GM23338 (cell line): ENCODE measurements at places on chromosomes 7 and 10. TPM values are rescaled to one million over a fixed set of nuclear protein-coding genes. Genes with fewer than 3 reads are reported as not detected.
A peak's percentile ranks its signal among the peaks of the same experiment; 100 is the strongest.

SPOCK2 gene
- total RNA-seq = 2.6 and 3.6 TPM in 2 replicates

GRCh38 chr10:21891439-21891838 is 112.1 kb downstream of the DNAJC1 start:
- H3K27me3 ChIP-seq = no peaks in the 10 kb centered on the region
- no peak for DNase-seq
- no peak overlapping the region for H3K4me3 ChIP-seq
- no peaks in the 10 kb centered on the region for H3K4me1 ChIP-seq
- no peaks in the 10 kb centered on the region for H3K36me3 ChIP-seq

GRCh38 chr7:112020800-112021199 is 185.4 kb downstream of the DOCK4 start:
- H3K4me1 ChIP-seq = peaks cover 10% of the 10 kb centered on the region
- no peak overlapping the region for H3K27ac ChIP-seq
- no peaks in the 10 kb centered on the region for H3K27me3 ChIP-seq

- H3K4me3 ChIP-seq = no peak overlapping the region
- H3K4me1 ChIP-seq = peaks cover 10% of the 10 kb centered on the region
- no peak overlapping the region for H3K27ac ChIP-seq
- no peaks in the 10 kb centered on the region for H3K36me3 ChIP-seq
- no peaks in the 10 kb centered on the region for H3K27me3 ChIP-seq
Observed at GRCh38 chr7:15838265-15838664, 151.8 kb upstream of the MEOX2 start.

DNA sequence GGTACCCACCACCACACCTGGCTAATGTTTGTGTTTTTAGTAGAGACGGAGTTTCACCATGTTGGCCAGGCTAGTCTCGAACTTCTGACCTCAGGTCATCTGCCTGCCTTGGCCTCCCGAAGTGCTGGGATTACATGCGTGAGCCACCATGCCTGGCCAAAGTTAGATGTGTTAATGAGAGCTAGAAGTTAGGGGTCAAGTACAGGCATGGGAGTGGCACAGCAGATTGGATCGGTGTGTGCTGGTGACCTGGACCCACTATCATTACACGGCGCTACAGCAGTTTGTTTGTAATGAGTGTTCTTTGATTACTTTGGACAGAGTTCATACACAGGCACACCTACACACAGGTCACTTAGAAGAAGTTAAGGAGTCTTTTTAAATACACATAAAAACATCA is 36.7 kb downstream of the DNAJB6 start:
- peaks cover 45% of the 10 kb centered on the region for H3K36me3 ChIP-seq
- peak overlapping the region; percentile 79 for H3K27ac ChIP-seq
- H3K27me3 ChIP-seq = no peaks in the 10 kb centered on the region
- no peak overlapping the region for H3K4me3 ChIP-seq
- peaks cover 38% of the 10 kb centered on the region for H3K4me1 ChIP-seq

- H3K27ac ChIP-seq = no peak overlapping the region
- H3K4me3 ChIP-seq = no peak overlapping the region
- no peak for DNase-seq
Observed at GRCh38 chr10:101797403-101798059, 14.3 kb upstream of the NPM3 start.

DNA sequence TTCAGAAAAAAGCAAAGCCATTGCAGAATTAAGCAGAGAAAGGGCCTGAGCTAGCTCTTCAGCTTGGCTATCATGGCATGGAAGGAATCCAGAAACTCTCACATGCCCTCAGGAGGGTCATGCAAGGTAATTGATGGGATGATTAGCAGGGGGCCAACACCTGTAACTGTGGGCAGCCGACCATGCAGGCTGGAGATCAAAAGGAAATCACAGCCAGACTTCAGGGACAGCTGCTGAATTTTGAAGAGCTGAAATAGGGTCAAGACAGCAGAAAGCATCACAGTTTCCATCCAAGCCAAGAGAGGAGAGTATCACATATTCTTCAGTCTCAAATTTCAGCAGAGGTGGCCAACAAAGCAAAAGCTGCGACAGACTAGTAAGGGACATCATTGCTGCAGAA is 239.6 kb upstream of the STEAP1 start:
- no peak overlapping the region for H3K27ac ChIP-seq
- H3K4me1 ChIP-seq = no peaks in the 10 kb centered on the region
- DNase-seq = peak; percentile 2
- no peaks in the 10 kb centered on the region for H3K36me3 ChIP-seq
- no peaks in the 10 kb centered on the region for H3K27me3 ChIP-seq
- H3K4me3 ChIP-seq = no peak overlapping the region

TBX20 gene
- 0.12 and 0.69 TPM in 2 replicates for total RNA-seq

DNA sequence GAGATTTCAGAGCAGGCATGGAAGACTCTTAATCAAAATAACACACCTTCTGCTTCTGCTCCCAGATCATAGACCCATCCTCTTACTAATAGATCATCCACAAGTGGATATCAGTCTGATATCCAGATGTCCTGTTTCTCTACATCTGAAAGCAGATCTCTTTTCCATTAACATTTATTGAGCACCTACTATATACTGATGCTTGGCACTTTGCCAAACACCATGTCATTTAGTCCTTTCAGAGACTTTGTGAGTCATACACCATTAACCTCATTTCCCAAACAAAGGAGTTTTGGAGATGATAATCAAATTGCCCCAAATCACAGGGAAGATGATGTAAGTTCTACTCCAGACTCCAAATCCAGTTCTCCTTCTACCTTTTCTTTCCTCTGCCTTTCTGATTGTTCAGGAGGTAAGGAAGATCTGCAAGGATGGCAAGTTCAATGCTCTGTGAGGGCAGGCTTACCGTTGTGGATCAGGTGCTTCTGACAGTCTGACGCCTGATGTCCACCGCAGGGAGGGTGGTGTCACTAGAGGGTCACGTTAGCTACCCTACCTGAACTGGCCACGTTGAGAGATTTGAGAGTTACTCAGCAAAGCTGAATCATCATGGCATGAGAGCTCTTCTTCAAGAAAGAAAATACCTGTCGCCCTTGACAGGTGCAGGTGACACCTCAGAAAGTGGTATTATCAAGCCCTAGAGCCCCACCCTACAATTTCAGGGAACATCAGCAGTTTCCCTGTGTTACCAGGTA is 269.6 kb upstream of the ZMIZ1 start:
- no peak for DNase-seq
- H3K36me3 ChIP-seq = no peaks in the 10 kb centered on the region
- H3K4me3 ChIP-seq = no peak overlapping the region
- H3K27me3 ChIP-seq = no peaks in the 10 kb centered on the region

GRCh38 chr7:22387583-22387982 is 30.6 kb upstream of the RAPGEF5 start:
- H3K4me1 ChIP-seq = peaks cover 8% of the 10 kb centered on the region; the same call in 1 of the 2 replicates
- no peaks in the 10 kb centered on the region for H3K27me3 ChIP-seq
- no peak for DNase-seq
- H3K4me3 ChIP-seq = no peak overlapping the region

GRCh38 chr10:126634911-126635310 is 35.6 kb downstream of the C10orf90 start:
- no peak for DNase-seq
- no peak overlapping the region for H3K27ac ChIP-seq
- H3K4me1 ChIP-seq = no peaks in the 10 kb centered on the region
- no peak overlapping the region for H3K4me3 ChIP-seq
- no peaks in the 10 kb centered on the region for H3K27me3 ChIP-seq

DNA sequence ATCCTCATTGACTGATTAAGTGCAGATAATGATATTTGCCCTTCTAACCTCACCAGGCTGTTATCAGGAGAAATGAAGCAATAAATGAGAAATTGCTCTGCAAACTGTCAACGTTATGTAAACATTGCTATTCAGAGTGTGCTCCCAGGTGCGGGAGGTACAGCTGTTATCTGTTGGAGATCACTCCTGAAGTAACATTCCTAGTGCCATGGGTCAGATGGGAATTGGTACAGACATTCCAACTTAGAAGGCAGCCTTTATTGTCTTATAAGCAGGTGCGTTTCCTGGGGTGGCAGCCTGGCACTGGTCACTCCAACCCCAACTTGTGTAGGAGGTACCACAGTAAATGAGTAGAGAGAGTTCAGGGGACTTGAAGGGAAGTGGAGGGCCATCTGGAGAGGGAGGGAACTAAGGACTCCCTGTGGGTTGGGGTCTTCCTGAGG is 36.8 kb downstream of the HK1 start:
- H3K27me3 ChIP-seq = no peaks in the 10 kb centered on the region
- no peak overlapping the region for H3K4me3 ChIP-seq
- no peak overlapping the region for H3K27ac ChIP-seq
- no peak for DNase-seq
- no peaks in the 10 kb centered on the region for H3K36me3 ChIP-seq

DNA sequence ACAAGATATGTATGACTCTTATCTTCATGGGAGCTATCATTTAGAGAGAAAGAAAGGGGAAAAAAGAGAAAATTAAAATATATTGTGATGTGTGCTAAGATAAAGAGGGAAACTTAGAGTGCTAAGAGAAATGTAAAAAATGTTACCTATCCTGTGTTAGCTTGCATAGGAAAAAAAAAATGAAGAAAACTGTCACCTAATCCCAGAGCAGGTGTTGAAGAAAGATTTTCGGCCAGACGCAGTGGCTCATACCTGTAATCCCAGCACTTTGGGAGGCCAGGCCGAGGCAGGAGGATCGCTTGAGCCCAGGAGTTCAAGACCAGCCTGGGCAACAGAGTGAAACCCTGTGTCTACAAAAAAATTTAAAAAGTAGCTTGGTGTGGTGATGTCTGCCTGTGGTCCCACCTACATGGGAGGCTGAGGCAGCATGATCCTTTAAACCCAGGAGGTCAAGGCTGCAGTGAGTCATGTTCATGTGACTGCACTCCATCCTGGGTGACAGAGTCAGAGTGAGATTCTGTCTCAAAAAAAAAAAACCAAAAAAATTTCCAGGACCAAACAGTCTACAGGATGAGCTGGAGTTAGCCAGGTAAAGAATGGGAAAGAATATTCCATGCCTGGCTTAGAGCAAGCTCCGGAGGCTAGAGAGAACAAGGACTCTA is 2.4 kb upstream of the MKLN1 start:
- H3K4me1 ChIP-seq = peaks cover 35% of the 10 kb centered on the region
- DNase-seq = no peak
- H3K36me3 ChIP-seq = no peaks in the 10 kb centered on the region
- H3K4me3 ChIP-seq = no peak overlapping the region

GRCh38 chr7:29843093-29843492 is 36.8 kb downstream of the WIPF3 start:
- DNase-seq = no peak
- no peak overlapping the region for H3K4me3 ChIP-seq
- H3K4me1 ChIP-seq = no peaks in the 10 kb centered on the region
- no peaks in the 10 kb centered on the region for H3K36me3 ChIP-seq
- no peaks in the 10 kb centered on the region for H3K27me3 ChIP-seq

GIMAP5 gene
- total RNA-seq = not detected in 2 replicates

- H3K27me3 ChIP-seq = no peaks in the 10 kb centered on the region
- no peaks in the 10 kb centered on the region for H3K36me3 ChIP-seq
- H3K27ac ChIP-seq = no peak overlapping the region
Observed at GRCh38 chr7:146728611-146729010, 612.0 kb downstream of the CNTNAP2 start.

GRCh38 chr10:123421461-123421860 is 244.7 kb upstream of the GPR26 start:
- no peaks in the 10 kb centered on the region for H3K27me3 ChIP-seq
- 0 out of 2 replicates have a peak, but pooled peaks cover 4% of the 10 kb centered on the region for H3K4me1 ChIP-seq
- no peak overlapping the region for H3K27ac ChIP-seq
- H3K4me3 ChIP-seq = no peak overlapping the region
- H3K36me3 ChIP-seq = no peaks in the 10 kb centered on the region

DNA sequence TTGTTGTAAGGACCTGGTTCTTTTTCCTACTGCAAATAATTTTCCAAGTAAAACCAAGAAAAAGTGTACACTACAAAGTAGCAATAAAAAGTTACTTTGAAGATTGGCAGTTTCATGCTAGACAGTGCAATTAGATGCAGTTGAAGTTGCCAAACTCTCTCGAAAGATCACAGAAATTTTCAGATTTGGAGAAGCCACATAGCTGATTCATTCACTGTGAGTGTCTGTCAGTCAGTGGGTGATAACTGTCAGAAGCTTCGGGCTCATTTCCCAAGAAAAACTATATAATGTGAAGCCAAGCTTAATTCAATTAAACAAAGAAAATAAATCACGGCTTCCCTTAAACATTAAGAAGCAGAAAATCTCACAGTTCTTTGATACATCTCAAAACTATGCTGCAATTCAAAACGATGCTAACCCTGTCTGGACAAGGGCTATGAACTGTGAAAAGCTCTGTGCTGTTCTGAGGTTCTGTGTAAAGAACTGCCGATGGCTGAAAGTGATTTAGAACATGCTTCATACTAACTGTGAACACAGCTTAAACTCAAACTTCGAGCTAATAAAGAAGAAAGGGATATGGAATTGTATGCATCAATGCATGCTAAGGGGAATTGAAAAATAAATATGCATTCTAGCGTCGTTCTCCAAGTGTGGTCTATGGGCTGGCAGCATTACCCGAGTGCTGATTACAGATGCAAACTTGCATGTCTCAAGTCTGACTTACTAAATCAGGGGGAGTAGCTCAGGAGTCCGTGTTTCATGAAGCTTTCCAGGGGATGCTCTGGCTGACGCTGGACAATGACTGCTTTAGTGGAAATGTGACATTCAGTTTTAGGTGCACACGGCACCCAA is 557.4 kb downstream of the CALN1 start:
- H3K4me3 ChIP-seq = no peak overlapping the region
- 0 out of 2 replicates have a peak, but pooled peaks cover 4% of the 10 kb centered on the region for H3K4me1 ChIP-seq
- DNase-seq = no peak
- H3K36me3 ChIP-seq = no peaks in the 10 kb centered on the region

DNA sequence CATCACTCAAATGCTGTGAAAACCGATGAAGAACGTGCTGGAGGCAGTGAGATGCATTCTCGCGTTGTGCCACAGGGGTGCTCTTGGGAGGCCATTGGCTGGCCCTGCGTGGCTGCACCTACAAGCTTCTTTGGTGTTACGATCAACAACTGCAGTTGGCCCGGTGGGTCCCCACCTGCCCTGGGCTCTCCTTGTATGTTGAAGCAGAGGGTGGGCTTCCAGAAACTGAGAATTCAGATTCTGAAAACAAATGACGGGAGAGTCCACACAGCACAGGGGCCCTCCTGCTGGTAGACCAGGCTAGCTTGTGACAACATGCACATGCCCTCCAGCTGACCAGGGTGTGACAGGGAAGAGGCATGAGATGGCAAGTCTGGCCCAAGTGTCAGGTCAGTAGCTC is 23.7 kb upstream of the DDC start:
- no peaks in the 10 kb centered on the region for H3K4me1 ChIP-seq
- no peaks in the 10 kb centered on the region for H3K27me3 ChIP-seq
- no peak overlapping the region for H3K4me3 ChIP-seq
- DNase-seq = peak; percentile 75

CTBP2 gene
- total RNA-seq = 233 and 265 TPM in 2 replicates

MKI67 gene
- 51.3 and 58.0 TPM in 2 replicates for total RNA-seq

- peak; percentile 85 for DNase-seq
- H3K4me1 ChIP-seq = no peaks in the 10 kb centered on the region
- no peaks in the 10 kb centered on the region for H3K36me3 ChIP-seq
Observed at GRCh38 chr7:113159746-113160339, 41.5 kb upstream of the SMIM30 start.

DNA sequence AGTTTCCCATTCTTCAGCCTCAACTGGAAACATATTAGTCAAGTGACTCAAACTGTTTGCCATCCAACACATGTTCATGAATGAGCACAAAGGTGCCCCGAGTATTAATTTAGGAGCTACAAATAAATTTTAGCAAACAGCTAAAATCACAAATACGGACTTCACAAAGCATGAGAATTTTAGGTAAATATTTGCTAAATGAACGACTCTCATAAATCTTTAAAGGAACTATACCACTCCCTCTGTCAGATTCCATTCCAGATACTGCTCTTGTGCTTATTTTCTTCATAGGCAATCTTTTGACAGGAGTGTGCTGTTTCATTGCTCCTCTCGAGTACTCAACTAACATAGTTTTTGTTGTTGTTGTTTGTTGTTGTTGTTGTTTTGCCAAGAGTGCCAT is 330.9 kb downstream of the PARD3 start:
- H3K4me3 ChIP-seq = no peak overlapping the region
- H3K27ac ChIP-seq = no peak overlapping the region
- H3K4me1 ChIP-seq = peaks cover 6% of the 10 kb centered on the region; the same call in 1 of the 2 replicates
- H3K36me3 ChIP-seq = no peaks in the 10 kb centered on the region
